Epithelial cell of umbilical artery (primary cell): ENCODE measurements at places on chromosomes 1 and 21. TPM values are rescaled to one million over a fixed set of nuclear protein-coding genes. Genes with fewer than 3 reads are reported as not detected.

Gene GPR157
- 2.3 and 17.2 TPM in 2 replicates for total RNA-seq

Gene MIXL1
- total RNA-seq = 0.32 TPM in 1 of 2 replicates, not detected in the other

Gene CHAF1B
- 3.6 and 5.2 TPM in 2 replicates for total RNA-seq

Gene ZBED6
- total RNA-seq = 8.4 and 12.3 TPM in 2 replicates

Gene CD52
- not detected in 2 replicates for total RNA-seq

Gene IFNLR1
- not detected in 2 replicates for total RNA-seq

Gene UTS2
- total RNA-seq = under 0.01 TPM in 1 of 2 replicates, not detected in the other

Gene CAMSAP2
- total RNA-seq = 20.1 and 28.6 TPM in 2 replicates

Gene THEM5
- not detected in 2 replicates for total RNA-seq

Gene PADI3
- not detected in 2 replicates for total RNA-seq

Gene LCE6A
- not detected in 2 replicates for total RNA-seq

Gene DIP2A
- total RNA-seq = 18.8 and 28.7 TPM in 2 replicates

Gene PI4KB
- 29.2 and 37.8 TPM in 2 replicates for total RNA-seq

Gene RBP7
- total RNA-seq = not detected in 2 replicates
